ENCODE measurements at places on chromosomes 2 and 18. TPM values are rescaled to one million over a fixed set of nuclear protein-coding genes. Genes with fewer than 3 reads are reported as not detected.

GRCh38 chr18:48195787-48196186 is 213.4 kb downstream of the ZBTB7C start:
- H3K36me3 ChIP-seq: no peaks in the 10 kb centered on the region
- no peak for DNase-seq
- no peaks in the 10 kb centered on the region for H3K27me3 ChIP-seq
- peaks cover 15% of the 10 kb centered on the region for H3K4me1 ChIP-seq
- H3K4me3 ChIP-seq: no peak overlapping the region

DNA sequence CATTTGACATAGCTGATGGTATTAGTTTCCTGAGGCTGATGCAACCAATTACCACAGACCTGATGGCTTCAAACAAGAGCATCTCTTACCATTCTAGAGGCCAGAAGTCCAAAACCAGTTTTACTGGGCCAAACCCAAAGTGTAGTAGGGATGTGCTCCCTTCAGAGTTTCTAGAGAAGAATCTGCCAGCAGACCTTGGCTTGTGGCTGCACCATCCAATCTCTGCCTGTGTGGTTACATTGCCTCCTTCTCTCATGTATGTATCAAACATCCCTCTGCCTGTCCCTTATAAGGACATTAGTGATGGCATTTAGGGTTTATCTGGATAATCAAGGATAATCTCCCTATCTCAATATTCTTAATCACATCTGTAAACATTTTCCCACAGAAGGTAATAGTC is 4.5 kb upstream of the SNRNP27 start:
- no peak for DNase-seq
- H3K27me3 ChIP-seq: no peaks in the 10 kb centered on the region
- no peaks in the 10 kb centered on the region for H3K4me1 ChIP-seq
- no peaks in the 10 kb centered on the region for H3K36me3 ChIP-seq

- H3K27me3 ChIP-seq: no peaks in the 10 kb centered on the region
- H3K36me3 ChIP-seq: no peaks in the 10 kb centered on the region
- DNase-seq: no peak
- H3K27ac ChIP-seq: no peak overlapping the region
These were observed 141.1 kb downstream of the CCBE1 start for GRCh38 chr18:59555995-59556659.

The SERPINB11 gene
- not detected for total RNA-seq

The LYG2 gene
- not detected for total RNA-seq

- DNase-seq: no peak
- H3K27ac ChIP-seq: no peak overlapping the region
- no peak overlapping the region for H3K4me3 ChIP-seq
- H3K27me3 ChIP-seq: no peaks in the 10 kb centered on the region
- H3K36me3 ChIP-seq: no peaks in the 10 kb centered on the region
These were observed 92.9 kb downstream of the FMNL2 start for GRCh38 chr2:152427902-152428301.

The SLC4A1AP gene
- 18.2 TPM for total RNA-seq

DNA sequence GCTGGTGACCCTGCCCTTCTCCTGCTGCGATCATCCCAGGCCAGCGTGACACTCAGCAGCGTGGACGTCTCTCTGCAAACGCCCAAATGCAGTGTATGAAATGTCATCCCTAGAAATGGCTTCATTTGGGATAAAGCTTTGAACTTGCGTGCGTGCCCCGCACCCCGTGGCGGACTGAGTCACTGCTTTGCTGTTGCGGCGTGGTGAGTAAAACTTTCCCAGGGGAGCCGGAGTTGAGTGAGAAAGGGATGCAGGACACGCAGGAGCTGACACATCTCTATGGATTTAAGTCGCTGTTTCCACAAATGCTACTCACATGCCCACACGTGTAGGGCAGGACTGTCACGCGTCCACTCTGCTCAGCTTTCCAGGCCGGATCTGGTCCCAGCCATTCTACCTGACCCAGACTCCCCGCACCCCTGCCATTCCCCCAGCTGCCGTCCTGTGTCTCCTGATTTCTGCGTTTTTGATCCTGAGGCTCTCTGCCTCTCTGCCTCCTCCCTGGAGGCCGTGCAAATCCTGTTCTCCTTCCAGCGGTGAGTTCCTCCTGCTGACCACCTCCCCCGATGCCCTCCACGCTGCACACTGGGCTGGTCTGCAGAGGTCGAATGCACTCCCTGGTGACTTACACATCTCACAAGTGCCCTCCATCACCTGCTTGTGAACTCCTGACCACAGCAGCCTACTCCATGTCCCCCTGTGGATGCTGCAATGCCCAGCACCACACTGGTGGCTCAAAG is 88.9 kb downstream of the MBP start:
- no peak overlapping the region for H3K27ac ChIP-seq
- H3K27me3 ChIP-seq: no peaks in the 10 kb centered on the region
- no peaks in the 10 kb centered on the region for H3K36me3 ChIP-seq
- no peak overlapping the region for H3K4me3 ChIP-seq

GRCh38 chr2:99469394-99469793 is 20.4 kb downstream of the REV1 start:
- H3K36me3 ChIP-seq: no peaks in the 10 kb centered on the region
- H3K27ac ChIP-seq: peak overlapping the region; percentile 64
- peaks cover 72% of the 10 kb centered on the region for H3K4me1 ChIP-seq

- no peak overlapping the region for H3K4me3 ChIP-seq
- no peaks in the 10 kb centered on the region for H3K27me3 ChIP-seq
- no peaks in the 10 kb centered on the region for H3K4me1 ChIP-seq
- no peak for DNase-seq
- no peak overlapping the region for H3K27ac ChIP-seq
These were observed 305.4 kb downstream of the AFF3 start for GRCh38 chr2:99836690-99837605.

GRCh38 chr2:75870651-75871137 is 160.0 kb upstream of the GCFC2 start:
- no peak for DNase-seq
- H3K27ac ChIP-seq: no peak overlapping the region
- no peak overlapping the region for H3K4me3 ChIP-seq

DNA sequence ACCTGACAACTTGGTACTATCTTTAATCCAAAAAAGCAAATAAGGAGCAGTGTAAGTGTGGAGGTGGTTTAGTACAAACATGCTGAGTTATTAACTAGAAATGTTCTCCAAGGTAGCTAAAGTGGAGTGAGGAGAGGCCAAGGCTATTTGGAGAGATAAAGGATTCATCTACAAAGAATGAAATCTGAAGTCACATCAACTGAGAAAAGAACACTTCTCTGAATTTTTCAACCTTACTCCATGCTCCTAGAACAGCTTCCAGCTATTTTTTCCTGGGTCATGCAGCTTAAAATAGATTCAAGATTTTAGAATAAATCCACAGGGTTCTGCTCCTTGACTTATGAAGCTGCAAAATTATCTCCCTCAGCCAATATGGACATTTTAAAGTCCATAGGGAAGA is 18.7 kb downstream of the IMMT start:
- H3K27ac ChIP-seq: no peak overlapping the region
- no peak for DNase-seq
- H3K4me3 ChIP-seq: no peak overlapping the region

The CYP26B1 gene
- 12.8 TPM for total RNA-seq

The IL37 gene
- not detected for total RNA-seq

The SLC30A3 gene
- total RNA-seq: 5.7 TPM

GRCh38 chr2:232611559-232612218 is 21.7 kb upstream of the EFHD1 start:
- H3K36me3 ChIP-seq: no peaks in the 10 kb centered on the region
- DNase-seq: no peak
- H3K4me3 ChIP-seq: no peak overlapping the region
- no peaks in the 10 kb centered on the region for H3K27me3 ChIP-seq
- H3K4me1 ChIP-seq: no peaks in the 10 kb centered on the region

The CHPF gene
- 206 TPM for total RNA-seq

DNA sequence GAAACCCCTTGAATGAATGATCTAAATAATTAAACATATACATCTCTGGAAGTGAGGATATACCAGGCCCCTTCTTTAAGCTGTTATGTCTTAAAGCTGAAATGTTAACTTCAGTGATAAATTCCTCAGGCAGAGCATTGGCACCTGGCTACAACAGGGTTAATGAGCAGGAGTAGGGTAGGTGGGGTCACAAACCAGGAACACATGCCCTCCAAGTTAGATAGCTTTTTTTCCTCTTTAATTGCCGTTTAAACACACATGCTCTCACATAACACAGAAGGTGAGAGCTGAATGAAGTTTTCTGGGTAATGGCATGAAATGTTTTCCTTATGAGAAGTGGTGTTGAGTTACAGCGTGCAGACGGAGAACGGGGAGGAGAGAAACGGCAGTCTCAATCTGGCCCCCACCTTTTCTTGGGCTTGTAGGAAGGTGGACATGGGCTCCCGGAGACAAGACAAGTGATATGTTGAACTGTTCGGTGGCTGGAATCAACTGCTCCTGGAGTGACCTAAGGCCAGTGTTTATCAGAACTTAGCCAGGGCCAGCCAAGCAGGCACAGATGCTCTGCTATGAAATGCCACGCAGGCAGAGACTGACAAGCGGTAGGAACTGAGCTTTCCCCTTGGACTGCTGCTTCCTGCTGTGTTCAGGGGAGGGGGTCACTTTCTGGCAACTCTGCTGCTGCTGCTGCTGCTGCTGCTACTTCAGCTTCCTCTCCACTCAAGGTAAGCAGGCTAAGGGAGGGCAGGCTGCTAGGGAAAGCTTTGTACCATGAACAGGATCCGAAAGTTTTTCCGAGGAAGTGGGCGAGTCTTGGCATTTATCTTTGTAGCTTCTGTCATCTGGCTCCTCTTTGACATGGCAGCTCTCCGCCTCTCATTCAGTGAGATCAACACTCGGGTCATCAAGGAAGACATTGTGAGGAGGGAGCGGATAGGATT is at the start of gene GALNT5:
Gene GALNT5, plus strand, starts transcription at position 394 of the 941 bp plus-strand sequence. Its CDS starts 378 bp downstream, at position 772.
- DNase-seq: no peak
- peak within 1 kb of the TSS; percentile 18 for H3K4me3 ChIP-seq

- no peaks in the 10 kb centered on the region for H3K27me3 ChIP-seq
- no peak overlapping the region for H3K27ac ChIP-seq
- H3K36me3 ChIP-seq: no peaks in the 10 kb centered on the region
- H3K4me1 ChIP-seq: no peaks in the 10 kb centered on the region
- H3K4me3 ChIP-seq: no peak overlapping the region
- DNase-seq: no peak
These were observed 122.4 kb upstream of the LINC00305 start for GRCh38 chr18:64271246-64271645.

DNA sequence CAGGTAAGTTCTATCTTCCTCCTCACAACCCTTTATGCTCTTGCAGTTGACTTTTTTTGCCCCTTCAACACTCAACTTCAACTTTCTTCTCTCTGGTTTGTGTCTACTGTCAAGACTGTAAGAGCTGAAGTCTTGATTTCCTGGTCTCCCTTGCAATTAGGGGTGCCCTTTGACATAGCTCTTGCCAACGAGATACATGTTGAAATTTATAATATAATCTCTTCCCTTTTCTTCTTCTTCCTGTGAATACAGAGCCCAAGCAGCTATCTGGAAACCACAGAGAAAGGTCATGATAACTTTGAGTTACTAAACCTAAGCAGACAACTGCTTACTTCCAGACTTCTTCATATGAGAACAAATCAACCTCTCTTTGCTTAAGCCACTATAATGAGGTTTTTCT is 163.5 kb downstream of the MC4R start:
- no peaks in the 10 kb centered on the region for H3K36me3 ChIP-seq
- H3K4me1 ChIP-seq: no peaks in the 10 kb centered on the region
- no peak overlapping the region for H3K4me3 ChIP-seq
- no peak for DNase-seq
- no peaks in the 10 kb centered on the region for H3K27me3 ChIP-seq

DNA sequence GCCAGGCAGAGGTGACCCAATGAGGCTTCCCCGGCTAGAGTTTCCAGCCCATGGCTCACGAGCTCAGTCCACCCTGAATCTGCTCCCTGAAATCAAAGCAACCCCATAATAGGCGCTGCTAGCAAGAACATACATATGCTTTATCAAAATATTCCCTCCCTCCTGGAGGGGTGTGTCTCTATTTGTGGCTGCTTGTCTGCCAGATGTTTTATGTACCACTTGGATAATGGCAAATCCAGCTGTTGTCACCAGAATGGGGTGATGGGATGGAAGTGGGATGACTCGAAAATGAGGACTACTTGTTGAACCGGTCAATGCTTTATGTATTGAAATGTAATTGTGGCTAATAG is 152.0 kb downstream of the GALNT14 start:
- no peak overlapping the region for H3K27ac ChIP-seq
- H3K4me3 ChIP-seq: no peak overlapping the region
- no peaks in the 10 kb centered on the region for H3K4me1 ChIP-seq

- no peak for DNase-seq
- no peaks in the 10 kb centered on the region for H3K36me3 ChIP-seq
- no peak overlapping the region for H3K27ac ChIP-seq
- no peaks in the 10 kb centered on the region for H3K4me1 ChIP-seq
These were observed 23.8 kb downstream of the GNLY start for GRCh38 chr2:85718009-85718391.

- no peaks in the 10 kb centered on the region for H3K36me3 ChIP-seq
- H3K27me3 ChIP-seq: no peaks in the 10 kb centered on the region
- no peak for DNase-seq
- H3K4me1 ChIP-seq: peaks cover 4% of the 10 kb centered on the region
- no peak overlapping the region for H3K4me3 ChIP-seq
- no peak overlapping the region for H3K27ac ChIP-seq
These were observed 263.8 kb downstream of the HNMT start for GRCh38 chr2:138228101-138228500.

DNA sequence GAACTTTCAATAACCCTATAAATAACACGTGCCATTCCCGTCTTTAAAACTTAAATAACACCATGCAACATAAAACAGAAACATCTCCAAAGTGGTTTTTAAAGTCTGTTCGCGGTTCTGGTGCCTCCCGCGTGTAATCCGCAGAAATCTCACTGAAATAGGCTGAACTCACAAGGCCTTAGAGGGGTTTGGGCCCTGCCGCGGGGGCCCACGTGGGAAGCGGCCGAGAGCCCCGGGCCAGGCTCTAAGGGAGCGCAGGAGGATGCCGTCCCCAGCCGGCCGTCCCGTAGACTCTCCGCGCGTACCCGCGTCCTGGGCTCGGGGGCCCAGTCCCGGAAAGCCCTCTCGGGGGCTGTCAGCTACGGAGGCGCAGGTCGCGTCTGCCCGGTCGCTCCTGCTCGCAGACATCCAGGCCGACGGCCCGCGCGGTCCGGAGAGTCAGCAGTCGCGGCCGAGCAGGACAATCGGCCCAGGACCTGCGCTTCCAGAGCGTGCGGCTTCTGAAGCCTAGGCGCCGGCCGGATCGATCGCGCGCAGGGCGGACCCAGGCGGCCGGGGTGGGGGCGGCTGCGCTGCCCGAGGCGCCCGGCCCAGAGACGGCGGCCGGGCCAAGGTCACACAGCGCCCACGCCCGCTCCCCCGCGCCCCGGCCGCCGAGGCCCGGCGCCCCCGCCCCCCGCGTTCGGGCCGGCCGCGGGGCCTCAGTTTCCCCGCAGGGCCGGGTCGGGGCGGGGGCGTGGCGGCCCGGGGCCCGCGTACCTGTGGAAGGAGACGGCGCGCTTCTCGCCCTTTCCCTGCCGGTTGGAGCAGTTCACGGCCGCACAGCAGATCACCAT is 558 bp downstream of the THAP4 start:
- H3K27ac ChIP-seq: peak overlapping the region; percentile 99
- H3K4me1 ChIP-seq: no peaks in the 10 kb centered on the region
- peak overlapping the region; percentile 84 for H3K4me3 ChIP-seq
- peaks cover 15% of the 10 kb centered on the region for H3K36me3 ChIP-seq
